GM12891 (cell line): ENCODE measurements at places on chromosomes 5 and 9.

DNA sequence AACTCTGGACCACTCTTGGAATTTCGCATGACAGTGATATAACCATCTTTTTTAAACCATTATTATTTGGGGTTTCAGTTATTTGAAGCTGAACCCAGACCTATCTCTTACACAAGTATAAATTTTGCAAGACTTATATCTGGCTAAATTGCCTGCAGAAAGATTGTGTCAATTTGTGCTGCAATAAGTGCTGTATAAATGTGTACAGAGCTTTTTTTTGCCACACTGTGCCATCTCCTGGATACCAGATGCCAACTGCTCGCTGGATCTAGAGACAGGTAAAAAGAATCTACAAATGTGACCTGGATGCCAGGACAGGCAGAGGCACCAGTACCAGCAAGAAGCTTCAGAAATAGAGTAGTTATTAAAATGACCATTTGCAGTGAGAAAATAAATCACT, 25.9 kb upstream of the TTC39B start:
- DNase-seq = no peak

DNA sequence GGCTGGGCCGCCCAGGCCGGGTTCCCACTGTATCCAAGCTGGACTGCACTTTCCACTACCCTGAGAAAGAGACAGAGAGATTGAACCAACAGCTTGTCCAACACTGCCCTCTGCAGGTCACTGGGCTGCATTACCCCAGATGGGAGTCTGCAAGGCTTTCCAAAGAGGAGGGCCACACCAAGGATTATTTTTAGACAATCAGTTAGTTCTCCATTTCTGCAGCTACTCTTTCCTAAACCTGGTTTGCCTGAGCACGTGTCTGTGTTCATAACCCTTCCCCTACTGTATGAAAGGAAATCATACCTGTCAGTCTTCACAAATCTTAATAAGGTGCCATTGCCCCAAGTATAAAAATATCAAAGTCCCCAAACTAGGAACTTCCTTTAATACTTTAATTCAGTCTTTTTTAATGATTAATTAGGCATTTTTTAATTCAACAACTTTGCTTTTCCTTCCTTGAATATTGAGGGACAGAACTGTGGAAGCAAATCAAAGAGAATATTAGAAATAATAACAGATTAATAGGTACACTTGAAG, 13.4 kb upstream of the FGF1 start:
- DNase-seq = peak; percentile 45

GRCh38 chr5:150254774-150255173, 34.8 kb downstream of the CAMK2A start:
- no peak for DNase-seq

DNA sequence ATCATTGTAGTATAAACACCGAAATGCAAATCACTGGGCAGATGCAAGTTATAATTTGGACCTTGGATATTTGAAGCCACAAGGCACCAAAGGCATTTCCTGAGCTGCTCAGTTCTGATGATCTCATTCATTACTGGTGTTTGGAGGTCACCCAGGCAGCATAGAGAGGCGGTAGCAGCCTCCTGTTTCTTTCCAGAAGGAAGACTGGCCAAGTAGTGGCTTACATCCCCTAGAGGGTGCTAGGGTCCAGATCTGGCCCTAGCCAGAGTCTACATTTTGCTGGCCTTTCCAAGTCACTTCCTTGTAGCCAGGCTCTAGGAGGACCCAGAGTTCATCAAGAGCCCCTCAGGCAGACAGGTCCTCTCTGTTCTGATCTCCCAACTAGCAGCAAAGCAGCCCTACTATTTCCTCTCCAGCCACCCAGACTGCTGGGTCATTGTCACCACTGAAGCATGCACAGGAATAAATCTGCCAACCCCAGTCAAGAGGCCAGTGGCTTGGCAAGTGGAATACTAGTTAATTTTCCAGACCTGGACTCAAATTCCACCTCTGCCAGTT, 33.4 kb upstream of the TTC1 start:
- DNase-seq = no peak

- DNase-seq = no peak
Observed at GRCh38 chr9:21677387-21677786, 125.0 kb upstream of the MTAP start.

DNA sequence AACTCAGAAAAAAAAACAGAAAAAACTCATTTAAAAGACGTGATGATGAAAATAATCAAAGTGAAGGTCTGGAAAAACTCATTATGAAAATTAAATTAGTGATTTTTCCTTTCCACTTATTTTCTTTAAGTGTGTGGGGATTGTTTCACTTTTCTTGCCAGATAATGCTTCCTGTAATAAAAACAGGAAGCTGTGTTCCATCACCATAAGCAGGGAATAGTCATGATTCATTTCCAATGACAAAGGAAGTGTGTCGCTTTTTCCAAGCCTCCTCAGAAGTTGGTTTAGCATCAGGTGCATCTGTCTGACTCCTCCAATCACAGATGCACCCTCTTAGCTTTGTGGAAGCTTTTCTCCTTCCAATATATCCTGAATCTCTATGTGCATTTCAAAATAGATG, 2068.7 kb downstream of the MAT2B start:
- DNase-seq = no peak

DNA sequence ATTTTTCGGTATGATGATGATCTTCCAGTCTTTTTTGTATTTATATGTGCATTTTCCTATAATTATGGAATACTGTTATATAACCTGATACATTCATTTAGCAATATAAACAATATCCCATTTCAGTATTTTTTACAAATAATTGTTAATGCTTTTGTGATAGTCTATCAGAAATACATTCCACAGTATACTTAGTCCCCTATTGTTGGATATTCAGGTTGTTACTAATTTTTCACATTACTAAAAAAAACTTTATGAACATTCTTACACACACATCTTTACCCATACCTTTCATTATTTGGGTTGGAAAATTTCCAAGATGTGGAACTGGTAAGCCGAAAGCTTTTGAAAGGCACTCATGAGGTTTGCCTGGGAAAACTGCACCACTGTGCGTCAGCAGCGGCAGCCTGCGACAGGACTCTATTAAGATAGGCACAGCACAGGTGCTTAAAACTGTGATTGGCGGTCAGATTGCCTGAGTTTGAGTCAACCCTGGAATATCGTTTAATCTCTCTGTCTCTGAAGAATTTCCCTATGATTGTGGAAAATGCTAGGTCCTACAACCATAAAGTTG, 147.5 kb upstream of the ERCC6L2 start:
- no peak for DNase-seq

DNA sequence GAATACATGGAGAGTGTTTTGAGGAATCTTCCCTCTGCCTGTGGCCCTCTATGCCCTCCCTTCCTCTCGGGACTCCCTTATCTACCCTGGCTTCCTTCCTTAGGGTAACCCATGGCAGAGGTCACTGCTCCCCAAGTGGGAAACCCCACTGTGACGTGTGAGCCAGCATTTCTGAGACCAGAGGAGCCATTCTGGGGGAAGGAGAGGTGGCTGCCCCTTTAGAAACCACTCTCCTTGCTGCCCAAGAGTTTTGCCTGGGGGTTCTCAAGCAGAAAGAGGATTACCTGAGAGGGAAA, 23.1 kb downstream of the CCNJL start:
- no peak for DNase-seq

DNA sequence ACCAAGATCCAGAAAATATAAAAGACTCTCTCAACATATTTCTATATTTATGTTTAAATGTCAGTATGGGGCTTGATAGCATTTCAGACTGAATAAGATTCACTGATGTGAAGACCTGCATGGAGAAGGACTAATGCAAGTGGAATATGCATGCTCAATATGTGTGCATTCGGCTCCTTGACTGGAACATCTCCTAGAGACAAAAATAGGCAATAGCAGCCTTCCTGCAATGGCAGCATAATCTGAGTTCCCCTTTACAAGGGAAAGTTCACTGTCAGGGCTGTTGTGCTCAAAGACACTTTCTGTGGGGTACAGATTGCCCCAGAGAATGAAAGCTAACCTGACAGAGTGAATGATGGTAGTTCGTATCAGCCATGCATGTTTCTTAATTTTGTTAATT, 42.4 kb downstream of the STARD4 start:
- DNase-seq = no peak

DNA sequence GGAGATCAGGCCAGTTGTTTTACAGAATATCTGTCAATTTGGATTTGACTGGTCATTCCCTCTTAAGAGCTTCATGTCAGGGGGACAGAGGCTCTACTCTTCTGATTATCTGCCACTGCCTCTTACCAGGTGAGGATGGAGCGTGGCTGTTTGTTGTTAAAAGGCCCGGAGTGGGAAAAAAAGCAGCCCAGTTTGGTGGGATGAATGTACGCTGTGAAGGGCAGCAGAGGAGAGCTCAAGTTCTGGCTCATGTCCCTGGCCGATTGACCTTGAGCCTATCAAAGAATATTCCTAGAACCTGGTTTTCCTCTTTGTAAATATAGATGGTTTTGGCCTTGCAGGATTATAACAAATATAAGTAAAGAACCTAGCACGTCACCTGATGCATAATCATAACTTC, 16.3 kb upstream of the SHB start:
- no peak for DNase-seq

DNA sequence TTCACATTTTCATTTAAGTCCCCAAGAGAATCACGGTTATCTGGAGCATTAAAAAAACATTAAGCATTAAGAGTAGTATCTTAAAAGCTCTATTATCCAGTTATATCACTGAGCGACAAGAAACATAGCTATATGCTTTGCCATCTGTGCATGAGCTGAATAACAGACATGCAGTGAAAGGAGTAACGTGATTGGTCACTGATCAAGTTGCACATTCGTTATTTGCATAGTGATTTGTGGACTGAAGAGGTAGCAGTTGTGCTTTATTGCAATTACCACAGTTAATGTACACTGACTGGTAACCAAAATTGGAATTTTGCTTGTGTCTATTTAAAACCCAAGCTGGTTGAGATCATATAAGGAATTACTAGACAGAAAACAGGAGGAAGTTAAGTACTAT, 107.4 kb downstream of the MCTP1 start:
- no peak for DNase-seq

- peak; percentile 58 for DNase-seq
Observed at GRCh38 chr9:107465467-107466451, 23.8 kb downstream of the KLF4 start.

- DNase-seq = no peak
Observed at GRCh38 chr5:96125231-96125891, 163.7 kb upstream of the ELL2 start.

- DNase-seq = no peak
Observed at GRCh38 chr5:148113243-148113642, 49.5 kb downstream of the SPINK5 start.

DNA sequence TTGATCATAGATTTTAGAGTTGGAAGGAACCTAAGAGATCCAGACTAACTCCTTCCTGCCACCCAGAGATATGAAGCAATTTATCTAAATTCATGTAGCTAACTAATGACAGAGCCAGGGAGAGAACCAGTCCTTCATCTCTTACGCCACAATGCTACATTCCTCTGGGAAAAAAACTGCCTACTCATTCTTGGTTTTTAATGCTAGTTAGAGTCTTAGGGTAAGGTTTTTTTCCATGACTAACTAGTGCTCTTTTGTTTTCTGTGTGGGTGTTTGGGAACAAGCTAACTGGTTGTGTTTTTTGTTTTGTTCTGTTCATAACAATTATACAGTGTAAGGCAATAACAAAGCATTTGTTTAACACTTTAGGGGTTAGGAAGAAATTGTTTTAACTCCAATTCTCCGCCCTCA, 52.4 kb downstream of the SLC44A1 start:
- DNase-seq = no peak

DNA sequence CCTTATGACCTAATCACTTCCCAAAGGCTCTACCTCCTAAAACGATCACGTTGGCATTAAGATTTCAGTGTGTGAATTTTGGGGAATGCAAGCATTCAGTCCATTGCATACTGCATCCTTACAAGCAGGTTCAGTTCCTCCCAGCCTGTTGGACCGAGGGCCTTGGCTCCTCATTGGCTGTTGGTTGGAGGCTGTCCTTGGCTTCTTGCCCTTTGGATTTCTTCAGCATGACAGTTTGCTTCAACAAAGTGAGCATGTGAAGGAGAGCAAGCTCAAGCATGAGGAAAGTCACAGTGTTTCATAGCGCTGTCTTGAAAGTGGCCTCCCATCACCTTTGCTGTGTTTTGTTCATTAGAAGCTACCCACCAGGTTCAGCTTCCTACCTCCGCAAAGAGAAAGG, 109.5 kb downstream of the GADD45G start:
- DNase-seq = no peak

DNA sequence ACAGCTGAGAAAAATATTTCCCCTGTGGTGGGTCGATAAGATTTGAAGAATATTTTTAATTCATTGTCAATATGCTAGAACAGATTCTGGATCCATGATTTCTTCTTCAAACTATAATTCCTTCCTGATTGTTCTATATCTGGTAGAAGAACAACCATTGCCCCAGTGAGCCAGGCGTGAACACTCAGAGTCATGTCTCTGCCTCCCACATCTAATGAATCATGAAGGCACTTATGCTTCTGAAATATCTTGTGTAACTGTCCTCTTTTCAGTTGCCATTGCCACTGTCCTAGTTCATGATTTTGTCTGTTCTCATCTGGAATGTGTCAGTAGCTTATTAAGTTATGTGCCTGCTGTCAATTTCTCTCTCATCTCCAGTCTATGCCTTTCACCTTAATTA, 40.0 kb downstream of the GABRG2 start:
- no peak for DNase-seq

GRCh38 chr9:18941060-18941740, 91.8 kb downstream of the SAXO1 start:
- DNase-seq = no peak

DNA sequence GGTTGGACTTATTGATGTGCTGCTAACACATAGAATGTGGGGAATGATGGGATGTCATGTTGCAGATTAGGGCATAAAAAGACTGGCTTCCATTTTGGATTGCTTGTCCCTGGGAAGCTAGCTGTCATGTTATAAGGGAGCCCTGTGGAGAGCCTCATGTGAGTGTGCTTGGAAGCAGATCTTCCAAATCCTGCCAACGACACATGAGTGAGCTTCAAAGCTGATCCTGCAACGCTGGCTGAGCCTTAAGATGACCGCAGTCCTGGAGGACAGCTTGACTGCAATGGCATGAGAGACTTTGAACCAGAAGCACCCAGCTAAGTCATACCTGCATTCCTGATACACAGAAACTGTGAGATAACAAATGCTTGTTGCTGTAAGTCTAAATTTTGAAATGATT, 63.6 kb downstream of the NRG2 start:
- no peak for DNase-seq
